ENCODE measurements at places on chromosomes 11 and 22.

DNA sequence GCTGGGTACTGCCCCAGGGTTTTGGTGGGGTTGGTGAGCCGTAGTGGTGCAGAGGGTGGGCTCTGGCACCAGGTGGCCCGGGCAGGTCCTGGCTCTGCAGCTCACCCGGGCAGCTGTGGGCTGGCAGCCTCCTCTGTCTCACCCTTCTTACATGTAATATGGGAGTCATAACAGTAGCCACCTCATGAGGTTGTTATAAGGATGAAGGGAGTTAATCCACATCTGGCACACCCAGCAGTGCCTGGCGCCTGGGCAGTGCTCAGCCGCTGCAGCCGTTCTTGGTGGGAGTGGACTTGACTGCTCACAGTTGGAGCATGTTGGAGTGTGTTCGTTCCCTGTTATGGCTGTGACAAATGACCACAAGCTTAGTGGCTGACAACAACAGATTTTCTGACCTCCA lies 28.7 kb downstream of the IGHMBP2 start:
- DNase-seq, result no peak

DNA sequence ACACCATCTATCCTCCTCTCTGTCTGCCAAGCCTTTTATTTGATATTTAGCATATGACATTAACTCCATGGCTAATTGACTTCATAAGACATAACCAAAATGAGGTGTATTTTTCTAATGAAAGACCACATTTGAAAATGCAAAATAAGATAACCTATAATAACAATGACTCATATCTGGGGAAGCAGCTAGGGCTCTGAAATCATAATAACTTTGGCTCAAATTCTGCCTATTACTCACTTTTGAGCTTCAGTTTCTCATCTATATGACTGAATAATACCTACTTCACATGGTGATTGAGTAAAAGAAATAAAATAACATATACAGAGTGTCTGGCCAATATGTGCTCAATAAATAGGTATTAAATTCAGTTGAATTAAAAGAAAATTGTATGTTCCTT lies 1419.8 kb upstream of the TENM4 start:
- DNase-seq, result no peak

GRCh38 chr11:68259122-68259959 lies 12.4 kb downstream of the C11orf24 start:
- DNase-seq, result no peak

DNA sequence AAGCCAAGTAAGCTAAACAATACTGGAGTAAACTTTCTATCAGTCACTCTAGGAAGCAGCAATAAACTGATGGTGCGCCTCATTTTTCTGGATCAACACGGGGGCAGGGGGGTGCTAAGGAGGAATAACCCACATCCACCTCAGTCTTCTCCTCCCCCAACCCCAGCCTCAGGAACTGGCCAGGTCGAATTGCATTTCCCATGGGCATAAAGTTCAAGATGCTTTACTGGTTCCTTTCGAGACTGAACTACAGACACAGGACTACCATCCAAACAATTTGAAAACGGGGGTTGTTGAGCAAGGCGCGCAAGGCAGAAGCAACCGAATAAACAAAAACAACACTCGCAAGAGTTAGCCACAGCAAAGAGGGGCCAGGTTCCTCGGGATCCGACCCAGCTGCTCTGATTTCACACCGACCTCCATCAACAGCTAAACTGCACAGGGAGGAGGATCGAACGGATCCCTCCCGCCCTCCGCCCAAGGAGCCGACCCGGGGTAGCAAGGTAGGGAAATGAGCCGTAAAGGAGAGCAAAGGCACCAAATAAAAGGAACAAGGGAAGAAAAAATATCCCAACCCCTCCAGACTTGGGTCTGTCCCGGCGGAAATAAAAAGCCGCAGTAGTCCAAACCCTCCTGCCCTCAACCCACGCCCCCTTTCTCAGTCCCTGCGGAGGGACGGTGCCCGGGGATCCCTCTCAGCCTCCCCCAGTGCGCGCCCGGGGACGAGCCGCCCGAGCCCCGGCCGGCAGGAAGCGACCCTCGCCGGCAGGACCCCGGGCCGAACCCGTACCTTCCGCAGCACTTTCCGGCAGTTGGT lies 801 bp downstream of the SESN3 start:
- no peak for DNase-seq

- peak; percentile 25 for DNase-seq
Measured at GRCh38 chr11:104402812-104403521, 239.0 kb upstream of the PDGFD start.

DNA sequence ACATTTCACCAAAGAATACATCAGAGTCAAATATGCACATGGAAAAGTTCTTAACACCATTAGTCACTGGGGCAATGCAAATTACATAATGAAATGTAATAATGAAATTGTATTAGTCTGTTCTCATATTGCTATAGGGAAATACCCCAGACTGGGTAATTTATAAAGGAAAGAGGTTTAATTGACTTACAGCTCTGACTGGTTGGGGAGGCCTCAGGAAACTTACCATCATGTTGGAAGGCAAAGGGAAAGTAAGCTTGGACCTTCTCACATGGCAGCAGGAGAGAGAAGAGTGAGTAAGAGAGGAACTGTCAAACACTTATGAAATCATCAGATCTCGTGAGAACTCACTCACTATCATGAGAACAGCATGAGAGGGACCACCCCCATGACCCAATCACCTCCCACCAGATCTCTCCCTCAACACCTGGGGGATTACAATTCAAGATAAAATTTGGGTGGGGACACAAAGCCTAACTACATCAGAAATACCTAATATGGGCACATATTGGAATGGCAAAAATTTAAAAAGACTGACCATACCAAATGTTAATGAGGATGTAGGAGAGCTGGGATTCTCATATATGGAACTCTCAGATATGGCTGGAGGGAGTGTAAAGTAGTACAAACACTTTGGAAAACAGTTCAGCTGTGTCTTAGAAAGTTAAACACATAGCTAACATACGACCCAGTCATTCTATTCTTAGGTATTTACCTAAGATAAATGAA lies 65.1 kb upstream of the CD44 start:
- peak; percentile 38 for DNase-seq

DNA sequence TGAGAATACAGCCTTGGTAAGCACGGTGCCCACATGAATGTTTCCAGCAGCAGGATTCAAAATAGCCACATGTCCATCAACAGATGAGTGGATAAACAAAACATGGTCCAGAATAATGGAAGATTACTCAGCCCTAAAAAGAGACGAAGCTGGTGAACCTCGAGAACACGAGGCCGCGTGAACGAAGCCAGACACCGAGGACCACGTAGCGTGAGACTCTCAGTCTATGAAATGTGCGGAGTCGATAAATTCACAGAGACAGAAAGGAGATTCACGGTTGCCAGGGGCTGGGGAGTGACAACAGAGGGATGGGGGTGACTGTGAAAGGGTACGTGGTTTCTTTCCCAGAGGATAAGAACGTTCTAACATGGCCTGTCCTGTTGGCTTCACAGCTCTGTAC lies 2.9 kb upstream of the ASCL2 start:
- DNase-seq, result no peak

DNA sequence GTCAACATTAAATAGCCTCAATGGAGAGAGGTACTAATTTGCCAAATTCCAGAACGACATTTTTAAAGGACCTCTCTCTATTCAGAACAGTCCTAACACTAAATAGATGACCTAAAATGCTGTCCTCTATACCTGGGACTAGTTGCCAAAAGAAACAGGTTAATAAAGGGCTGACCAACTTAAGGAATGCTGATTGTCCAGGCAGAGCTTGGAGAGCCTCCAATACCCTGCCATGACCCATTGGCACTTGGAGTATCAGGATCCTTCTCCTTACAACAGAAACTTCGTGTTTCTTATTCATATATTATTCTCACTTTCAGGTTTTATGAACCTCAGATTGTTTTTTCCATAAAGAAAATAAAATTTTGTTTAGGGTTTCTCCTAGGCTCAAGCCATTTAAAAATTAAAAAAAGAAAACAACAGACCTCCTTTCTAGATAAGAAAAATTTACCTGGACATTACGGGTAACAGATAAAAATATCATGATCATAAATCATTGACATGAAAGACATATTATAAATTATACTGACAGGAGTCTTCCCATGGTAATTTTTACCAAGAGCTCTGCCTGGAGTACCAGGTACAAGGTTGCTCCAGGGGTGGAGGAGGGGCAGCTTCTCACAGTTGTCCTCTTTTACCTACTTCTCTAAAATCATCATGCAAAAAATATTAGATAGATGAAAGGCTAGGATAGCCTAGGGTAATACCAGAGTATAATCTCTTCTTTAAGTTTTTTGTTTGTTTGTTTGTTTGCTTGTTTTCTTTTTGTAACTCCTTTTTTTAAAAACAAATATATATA lies 2.0 kb downstream of the LRRC4C start:
- no peak for DNase-seq

GRCh38 chr22:28185130-28185529 lies 266.1 kb upstream of the PITPNB start:
- no peak for DNase-seq

- no peak for DNase-seq
Measured at GRCh38 chr22:33456511-33456910, 398.3 kb upstream of the SYN3 start.

GRCh38 chr11:471468-472145 lies 21.5 kb downstream of the PTDSS2 start:
- no peak for DNase-seq

DNA sequence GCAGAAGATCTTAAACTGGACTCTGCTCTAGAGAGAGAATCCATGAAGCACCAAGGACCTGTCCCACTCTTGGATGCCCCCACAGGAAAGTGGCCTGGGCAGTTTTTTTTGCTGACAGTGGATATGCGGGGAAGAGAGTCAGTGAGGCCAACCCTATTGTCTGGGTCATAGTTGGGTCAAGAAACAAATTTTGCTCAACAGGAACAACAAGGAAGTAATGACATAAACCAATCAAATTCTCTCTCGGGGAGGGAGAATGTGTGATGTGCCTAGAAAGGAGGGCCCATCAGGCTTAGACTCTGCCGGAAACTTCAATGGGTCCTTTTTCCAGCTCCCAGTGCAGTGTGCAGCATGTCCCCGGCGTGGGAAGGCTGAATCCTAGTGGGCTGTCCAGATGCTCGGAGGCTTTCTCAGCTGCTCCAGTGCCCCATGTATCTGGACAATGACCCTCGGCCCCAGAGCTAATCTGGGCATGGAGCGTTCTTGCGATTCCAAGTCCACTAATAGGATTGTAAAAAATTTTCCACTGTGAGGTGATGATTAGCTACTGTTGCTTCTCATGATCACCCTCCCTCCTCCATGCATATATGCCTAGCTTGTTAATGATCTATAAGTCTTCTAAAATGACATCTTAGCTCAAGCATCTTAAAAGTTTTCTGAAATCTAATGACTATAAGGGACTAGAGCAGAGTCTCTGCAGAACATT lies 101.0 kb downstream of the SNX19 start:
- DNase-seq, result no peak

DNA sequence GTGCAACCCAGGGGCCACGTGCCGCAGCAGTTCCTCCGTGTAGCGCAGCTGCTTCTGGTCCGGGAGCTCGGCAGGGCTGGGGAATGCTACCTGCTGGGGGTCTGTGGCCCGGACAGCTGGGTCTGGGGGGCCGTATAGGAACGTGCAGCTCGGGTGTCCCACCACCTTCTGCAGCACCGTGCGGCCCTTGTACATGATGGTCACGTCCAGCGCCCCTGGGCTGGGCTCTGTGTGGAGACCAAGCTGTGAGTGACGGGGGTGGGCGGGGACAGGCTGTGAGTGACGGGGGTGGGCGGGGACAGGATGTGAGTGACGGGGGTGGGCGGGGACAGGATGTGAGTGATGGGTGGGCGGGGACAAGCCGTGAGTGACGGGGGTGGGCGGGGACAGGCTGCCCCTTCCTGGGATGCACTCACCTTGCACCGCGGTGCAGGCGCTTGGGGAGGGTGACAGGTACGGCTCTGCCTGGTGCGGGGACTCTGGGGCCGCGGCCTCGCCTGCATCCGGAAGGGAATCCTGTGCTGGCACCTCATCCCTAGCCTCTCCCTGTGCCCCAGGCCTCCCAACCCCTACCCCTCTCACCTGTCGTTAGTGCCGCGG lies 2.3 kb downstream of the IRF7 start:
- DNase-seq, result peak; percentile 34

DNA sequence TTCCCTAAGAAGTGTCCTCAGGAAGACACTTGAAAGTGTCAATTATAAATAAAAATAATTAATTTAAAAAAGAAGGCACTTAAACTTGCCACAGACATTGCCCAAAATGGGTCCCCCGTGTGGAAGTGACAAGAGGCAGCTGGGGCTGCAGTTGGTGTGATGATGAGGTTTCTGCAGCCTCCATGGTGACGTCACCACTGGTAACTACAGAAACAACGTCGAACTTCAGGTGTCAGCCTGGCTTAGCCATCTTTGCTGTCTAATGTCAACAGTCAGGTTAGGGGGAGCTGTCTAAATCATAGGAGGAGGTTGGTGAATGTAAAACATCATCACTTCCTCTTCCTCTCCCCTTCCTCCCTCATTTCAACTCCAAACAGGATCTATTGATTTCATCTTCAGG lies 328.6 kb downstream of the MN1 start:
- no peak for DNase-seq

DNA sequence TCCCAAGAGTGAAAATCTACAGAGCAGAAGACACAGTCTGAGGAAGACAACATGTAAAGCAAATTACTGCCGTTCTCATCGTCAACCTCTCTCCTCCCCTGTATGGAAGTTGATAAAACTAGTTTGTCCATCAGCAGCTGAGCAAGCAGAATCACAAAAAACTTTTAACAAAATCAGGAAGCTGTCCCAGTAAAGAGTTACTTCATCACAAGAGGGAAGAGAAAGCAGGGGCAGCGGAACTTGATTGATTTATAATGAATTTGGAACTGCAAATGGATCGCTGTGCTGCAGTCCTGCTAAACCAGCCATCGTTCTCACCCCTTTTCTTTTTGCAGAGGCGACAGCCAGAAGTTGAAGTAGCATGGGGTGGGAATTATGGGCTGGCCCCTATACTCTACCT lies 13.7 kb upstream of the UCP3 start:
- no peak for DNase-seq

DNA sequence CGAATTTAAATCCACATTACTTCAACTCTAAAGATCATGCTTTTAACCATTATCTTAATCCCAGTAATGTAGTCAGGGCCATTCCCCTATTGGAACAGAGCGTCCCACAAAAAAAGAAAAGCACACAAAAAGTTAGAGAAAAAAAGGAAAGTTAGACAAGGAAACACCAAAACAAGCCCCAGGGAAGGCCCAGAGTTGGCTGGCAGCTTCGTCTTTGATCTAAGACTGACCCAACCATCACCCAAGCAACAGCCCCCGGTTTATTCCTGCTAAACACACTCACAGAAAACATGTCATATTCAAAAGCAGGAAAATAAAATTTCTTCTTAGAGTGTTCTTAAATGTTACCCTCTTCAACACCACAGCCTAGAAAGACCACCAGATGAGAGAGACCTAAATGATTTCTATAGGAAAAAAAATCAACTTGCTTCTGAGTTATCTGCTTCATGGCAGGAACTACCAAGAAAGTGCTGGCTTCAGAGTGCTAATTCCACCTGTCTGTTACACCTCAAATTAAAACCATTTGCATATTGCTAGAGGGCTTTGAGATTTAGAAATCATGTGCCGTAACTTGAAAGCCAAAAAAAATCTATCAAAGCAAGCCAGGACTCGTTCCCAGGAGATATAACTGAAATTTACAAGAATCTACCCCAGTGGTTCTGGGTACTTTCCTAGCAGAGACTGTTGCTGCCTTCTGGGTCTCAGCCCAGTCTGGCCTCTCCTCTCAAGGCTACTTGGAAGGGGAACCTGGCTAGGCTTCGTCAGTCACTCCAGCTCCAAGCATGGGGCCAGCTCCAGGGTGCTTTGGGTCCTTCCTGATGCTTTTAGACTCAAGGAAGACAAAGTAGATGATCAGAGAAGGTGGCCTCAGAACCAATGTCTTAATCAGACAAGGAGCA lies 31.2 kb downstream of the POU2AF3 start:
- no peak for DNase-seq

GRCh38 chr11:128890216-128890542 lies 977 bp upstream of the KCNJ5 start:
- DNase-seq, result no peak
